ENCODE measurements at places on chromosomes 3 and 15.

GRCh38 chr3:115388166-115388565 lies 235.1 kb upstream of the GAP43 start:
- DNase-seq = no peak

- no peak for DNase-seq
Measured at GRCh38 chr3:69179740-69180372, 57.5 kb upstream of the LMOD3 start.

DNA sequence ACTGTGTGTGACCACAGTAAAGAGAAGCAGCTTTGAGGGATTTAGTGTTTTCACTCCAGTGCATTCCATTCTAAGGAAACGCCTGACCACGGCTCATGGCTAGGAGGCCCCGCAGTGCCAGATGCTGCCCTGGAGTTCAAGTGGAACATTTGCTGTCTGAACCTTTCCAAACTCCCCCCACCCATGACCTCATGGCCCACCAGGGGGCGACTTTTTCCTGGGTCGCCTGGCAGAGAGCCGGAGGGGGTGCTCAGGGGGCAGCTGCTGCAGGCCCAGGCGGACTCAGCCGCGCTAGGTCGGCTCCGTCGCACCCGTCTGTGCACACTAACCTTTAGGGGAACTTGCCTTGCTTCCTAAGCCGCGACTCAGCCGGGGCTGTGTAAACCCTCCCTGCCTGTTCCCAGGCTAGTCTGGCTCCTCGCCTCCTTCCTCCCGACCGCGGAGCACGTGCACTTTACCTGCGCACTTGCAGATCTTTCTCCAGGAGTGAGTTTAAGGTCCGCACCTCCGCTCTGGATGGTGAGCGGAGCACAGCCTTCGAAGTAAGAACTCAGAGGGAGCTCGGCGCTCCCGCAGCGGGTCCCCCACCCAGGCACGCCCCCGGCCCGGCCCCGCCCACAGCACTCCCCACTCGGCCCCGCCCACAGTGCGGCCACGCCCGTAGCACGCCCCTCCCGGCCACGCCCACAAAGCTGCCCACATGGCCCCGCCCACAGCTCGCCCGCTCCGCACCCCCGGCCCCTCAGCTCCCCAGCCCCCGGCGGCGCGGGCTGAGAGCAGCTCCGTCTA lies at the start of gene OCA2:
Gene OCA2, minus strand, starts transcription at position 550 of the 789 bp plus-strand sequence. CDS start 17,441 bp downstream, outside the sequence.
- no peak for DNase-seq

DNA sequence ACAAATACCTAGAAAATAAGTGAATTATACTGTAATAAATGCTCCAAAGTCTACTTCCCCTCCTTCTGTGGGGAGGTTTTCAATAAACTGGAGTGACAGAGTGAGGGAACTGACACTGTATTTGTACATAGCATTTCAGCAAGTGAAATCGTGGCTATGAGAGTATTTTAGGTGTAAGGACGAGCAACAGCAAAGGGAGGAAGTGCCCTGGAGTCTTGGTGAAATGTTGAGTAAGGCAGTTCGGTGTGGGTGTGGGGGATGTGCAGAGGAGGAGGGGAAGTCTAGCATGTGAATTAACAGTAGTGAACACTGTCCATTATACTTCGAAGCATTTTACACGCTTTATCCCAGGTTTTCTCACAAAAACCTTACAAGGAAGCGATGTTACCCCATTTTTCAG lies 18.1 kb upstream of the P2RY13 start:
- DNase-seq = no peak

- no peak for DNase-seq
Measured at GRCh38 chr3:57889807-57890206, 118.4 kb upstream of the FLNB start.

GRCh38 chr3:124489506-124489905 lies 240.7 kb upstream of the UMPS start:
- no peak for DNase-seq

- DNase-seq = no peak
Measured at GRCh38 chr3:72872183-72872582, 15.7 kb upstream of the GXYLT2 start.

- DNase-seq = no peak
Measured at GRCh38 chr3:10189557-10190354, 25.0 kb downstream of the IRAK2 start.

DNA sequence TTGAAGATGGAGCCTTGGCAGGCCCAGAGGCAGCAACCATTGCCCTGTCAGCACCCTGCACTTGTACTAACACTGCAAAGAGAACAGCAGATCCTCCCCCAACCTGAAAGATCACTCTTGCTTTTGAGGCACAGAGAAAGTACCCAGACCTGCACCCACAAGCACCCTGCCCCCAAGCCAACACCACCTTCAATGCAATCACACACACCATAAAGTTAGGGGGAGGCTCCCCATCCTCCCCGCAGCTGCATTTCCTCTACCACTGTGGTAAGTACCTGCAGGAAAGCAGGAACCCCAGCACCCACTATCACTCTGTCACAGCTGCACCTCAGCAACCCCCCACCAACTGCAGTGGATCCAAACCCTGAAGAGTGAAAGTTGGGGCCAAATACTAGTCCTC lies 12.0 kb downstream of the OR5K3 start:
- no peak for DNase-seq

GRCh38 chr15:45023659-45024225 lies 747 bp downstream of the SORD start:
- DNase-seq = no peak

- no peak for DNase-seq
Measured at GRCh38 chr3:149703466-149703865, 45.6 kb upstream of the WWTR1 start.

DNA sequence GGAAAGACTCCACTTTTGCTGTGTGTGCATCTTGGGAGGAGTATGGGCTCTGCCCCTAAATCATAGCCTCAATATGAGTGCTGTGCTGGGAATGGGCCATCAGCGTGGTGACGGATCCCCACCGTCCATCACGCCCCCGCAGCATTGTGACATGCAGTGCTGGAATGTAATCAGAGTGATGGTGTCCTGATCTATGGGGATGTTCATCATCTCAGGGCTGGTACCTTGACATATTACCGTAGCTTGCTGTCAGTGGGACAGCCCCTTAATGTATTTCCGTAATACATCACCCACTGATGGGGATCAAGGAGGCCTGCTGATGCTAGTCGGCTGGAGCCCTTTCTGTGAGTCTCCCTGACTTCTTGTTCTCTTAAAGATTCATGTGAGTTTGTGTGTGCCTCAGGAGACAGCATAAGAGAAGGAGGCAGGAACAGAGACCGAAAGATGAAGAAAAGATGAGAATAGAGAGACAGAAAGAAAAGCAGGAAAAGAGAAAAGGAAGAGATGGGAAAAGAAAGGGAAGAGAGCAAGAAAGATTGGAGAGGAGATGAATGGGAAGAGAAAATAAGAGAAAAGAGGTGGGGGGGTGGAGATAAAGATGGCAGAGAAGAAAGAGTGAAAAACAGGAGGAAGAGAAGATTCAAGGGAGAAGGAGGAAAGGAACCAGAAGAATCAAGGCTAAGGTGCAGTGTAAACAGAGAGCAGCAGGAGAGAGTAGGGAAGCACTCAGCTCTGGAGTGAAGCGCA lies 183.7 kb downstream of the RPLP1 start:
- no peak for DNase-seq

- DNase-seq = no peak
Measured at GRCh38 chr3:52791366-52791765, 3.2 kb upstream of the ITIH3 start.

GRCh38 chr3:191382661-191383060 lies 52.3 kb upstream of the UTS2B start:
- no peak for DNase-seq

DNA sequence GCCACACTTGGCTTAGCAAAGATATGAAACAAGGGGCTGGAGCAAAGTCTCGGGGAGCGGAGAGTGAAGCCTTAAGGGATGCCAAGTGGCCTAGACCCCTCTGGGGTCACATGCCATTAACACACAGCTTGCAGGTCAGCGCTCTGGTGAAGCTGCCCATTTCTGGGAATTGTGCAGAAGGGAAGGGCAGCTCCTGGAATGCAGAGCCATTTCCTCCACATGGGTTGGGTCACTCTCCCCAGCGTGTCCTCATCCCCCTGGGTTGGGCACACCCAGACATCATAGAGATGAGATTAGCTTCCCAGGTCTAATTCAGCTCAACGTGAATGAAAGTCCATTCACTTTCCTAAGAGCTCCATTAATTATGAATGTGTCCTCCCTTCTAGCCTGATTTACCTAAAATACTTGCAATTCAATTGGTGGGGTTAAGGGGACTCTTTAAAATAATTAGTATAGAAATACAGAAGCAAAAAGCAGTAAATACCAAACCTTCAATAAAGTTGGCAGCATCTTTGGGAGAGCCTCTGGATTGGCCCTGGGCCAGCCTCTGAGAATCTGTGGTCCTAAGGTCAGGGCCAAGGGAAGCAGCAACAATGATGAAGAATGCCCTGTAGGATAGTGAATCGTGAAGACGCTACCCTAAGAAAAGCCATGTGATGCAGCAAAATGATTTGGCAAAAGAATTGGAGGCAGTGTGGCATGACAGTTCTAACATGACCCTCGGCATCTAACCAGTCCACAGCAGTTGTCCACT lies 17.8 kb downstream of the MRAS start:
- DNase-seq = no peak

DNA sequence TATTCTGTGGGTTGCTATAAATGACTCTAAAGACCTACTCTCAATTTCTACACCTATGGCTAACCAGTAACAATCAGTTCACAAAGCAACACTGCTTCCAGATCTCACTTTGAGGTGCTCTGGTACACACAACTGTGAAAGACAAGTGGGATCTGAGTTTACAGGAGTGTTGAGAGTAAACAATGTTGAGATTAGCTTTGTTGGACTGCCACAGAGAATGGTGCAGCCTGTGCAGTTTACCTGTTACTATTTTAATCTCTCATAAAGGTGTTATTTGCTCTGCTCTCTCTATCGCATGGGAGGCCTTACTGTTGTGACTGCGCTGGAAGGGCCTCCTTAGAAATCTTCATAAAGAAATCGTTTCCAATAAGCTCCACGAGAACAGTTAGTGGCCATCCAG lies 112.0 kb downstream of the SOX2 start:
- no peak for DNase-seq

GRCh38 chr3:183178512-183178832 lies 15.9 kb upstream of the LAMP3 start:
- DNase-seq = no peak

- no peak for DNase-seq
Measured at GRCh38 chr15:27575521-27575920, 523.6 kb downstream of the OCA2 start.

DNA sequence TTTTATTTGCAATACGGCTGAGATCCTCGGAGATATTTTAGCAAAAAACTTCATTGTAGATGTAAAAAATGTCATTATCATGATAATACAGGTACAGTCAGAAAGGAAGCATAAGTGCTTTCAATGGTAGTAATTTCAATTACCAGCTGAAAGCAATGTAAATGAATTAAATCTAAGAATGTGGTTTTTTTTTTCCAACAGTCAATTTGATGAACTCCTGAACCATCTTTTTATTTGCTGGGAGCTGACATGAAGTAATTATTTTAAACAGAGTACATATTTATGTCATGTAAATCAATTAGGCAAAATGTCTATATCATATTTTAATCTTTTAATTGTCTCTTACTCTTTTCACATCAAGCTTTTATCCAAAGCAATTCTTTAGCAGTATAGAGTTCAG lies 70.6 kb downstream of the MORC1 start:
- DNase-seq = no peak

DNA sequence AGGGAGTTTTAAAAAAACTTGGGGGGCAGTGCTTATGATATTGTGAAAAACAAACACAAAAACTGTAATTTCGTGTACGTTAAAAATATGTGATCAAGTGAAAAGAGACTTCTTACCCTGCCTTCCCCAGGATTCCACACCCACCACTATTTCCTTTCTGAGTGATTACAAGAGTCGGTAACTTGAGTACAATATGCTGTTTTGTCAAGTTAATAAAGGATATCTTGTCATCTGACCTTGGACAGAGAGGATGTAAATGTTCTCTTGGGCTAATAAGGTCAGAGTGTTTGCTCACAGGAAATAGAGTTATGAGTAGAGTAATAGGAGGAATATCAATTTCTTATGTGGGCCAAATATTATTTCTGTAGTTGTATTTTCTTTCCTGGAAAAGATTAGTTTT lies 68.1 kb downstream of the NOX5 start:
- no peak for DNase-seq

DNA sequence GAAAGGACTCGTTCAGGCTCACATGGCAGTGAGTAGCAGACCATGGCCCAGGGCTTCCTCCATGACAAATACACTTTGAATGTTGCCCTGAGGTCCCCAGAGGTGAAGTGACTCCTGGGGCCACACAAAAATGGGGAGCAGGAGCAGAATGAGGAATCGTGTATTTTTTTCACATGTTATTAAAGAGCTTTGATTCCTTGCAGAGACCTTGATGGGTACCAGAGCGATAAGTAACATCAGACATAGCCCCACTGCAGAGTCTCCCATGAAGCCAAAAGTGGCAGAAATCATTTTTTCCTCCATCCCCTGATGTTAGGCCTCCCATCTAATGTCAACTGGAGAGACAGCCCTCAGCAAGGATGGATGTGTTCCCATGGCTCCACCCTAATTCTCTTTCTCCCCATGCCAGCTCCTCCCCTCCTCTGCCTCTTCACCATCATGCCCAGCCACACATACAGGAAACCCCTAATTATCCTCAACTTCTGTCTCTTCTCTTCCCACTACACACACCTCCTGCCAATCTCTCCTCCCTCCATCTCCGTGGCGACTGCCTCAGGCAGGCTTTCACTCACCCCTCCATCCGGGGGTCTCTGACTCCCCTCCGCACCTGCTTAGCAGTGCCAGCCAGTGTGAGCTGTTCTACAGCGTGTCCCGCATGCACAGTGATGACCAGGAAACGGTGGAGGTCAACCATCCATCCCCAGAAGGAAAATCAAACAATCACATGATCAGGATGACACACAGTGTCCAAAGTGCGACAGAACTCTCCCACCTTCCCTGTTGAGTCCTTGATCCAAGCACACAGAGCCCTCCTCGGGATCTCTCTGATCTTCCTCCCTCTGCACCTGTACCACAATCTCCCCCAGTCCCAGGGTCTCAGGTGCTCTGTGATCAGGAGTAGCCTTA lies 7.1 kb upstream of the SSUH2 start:
- DNase-seq = no peak

DNA sequence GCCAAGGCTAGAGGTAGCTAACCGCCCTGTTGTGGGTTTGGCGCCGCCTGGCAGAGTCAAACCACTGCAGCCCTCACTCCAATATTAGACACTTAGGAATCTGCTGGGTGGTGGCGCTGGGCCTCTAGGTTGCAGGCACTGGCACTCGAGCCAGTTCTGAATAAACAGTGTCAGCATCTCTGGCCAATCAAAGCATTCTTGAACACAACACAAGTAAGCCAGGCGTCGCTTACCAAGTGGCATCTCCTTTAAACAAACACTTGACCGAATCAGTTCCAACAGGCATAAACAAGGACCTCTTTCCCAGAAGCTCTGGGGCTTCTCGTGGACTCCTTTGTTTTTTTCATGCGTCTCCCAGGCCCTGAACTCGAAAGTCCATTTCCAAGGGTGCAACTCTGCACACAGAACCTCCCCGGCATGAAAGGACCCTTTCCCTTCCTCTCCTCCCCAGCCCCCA lies 82.3 kb downstream of the LRIG1 start:
- DNase-seq = no peak

GRCh38 chr3:64431526-64432091 lies 206.3 kb upstream of the PRICKLE2 start:
- no peak for DNase-seq

- no peak for DNase-seq
Measured at GRCh38 chr15:57656434-57656833, 50.1 kb upstream of the POLR2M start.

All from activated CD8-positive, alpha-beta memory T cell treated with anti-CD3 and anti-CD28 coated beads for 1 hour (primary cell).